ENCODE measurements at places on chromosomes 1 and 21.

DNA sequence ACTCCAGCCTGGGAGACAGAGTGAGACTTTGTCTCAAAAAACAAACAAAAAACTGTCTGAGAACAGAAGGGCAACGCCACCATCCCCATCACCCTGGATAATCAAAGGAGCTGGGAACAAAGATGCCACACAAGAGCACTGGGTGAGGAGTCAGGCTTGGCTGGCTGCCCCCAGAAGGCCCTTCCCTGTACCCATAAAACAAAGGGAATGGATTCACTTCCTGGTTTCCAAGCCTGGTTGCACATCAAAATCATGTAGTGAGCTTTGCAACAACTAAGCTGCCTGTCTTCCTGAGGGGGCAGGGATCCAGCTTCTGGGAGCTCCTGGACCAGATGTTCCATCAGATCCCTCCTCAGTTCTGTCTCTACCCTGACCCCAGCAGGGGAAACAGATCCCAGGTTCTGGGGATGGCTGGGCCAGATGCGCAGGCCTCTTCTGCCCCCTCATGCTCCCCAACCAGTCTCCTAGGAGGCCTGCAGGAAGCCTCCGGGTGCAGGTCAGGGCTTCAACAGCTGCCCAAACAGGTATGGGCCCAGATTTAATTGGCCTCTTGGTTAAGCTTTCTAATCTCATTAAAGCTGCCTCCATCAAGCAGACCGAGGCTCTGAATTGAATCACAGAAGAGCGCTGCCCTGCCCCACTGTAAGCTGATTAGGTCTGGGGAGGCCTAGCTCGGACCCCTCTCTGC lies 97.8 kb downstream of the MRPL37 start:
- no peak for DNase-seq

DNA sequence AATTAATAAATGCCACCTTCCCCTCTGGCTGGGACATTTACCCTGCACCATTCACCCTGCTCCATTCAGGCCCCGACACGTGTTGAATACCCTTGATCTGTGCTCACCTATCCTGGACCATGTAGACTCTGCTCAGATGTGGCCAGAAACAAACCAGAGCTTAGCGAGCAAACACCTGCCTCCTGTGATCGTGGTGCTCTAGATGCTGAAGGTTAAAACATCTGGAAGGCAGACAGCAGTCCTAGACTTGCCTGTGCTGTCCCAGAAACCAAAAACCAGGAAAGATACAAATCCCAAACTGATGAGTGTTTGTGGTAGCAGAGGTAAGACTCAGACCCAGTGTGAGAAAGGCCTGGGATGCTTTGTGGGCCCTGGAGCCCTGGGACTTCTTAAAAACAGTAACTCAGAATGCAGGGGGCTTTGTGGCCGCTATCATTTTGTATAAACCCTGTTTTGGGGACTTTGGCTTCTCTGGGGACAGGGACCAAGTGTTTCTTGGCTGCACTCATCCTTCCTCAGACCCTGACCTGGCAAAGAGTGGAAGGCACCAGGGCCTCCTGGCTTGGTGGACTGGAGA lies 99.6 kb downstream of the DMRTB1 start:
- DNase-seq = no peak

DNA sequence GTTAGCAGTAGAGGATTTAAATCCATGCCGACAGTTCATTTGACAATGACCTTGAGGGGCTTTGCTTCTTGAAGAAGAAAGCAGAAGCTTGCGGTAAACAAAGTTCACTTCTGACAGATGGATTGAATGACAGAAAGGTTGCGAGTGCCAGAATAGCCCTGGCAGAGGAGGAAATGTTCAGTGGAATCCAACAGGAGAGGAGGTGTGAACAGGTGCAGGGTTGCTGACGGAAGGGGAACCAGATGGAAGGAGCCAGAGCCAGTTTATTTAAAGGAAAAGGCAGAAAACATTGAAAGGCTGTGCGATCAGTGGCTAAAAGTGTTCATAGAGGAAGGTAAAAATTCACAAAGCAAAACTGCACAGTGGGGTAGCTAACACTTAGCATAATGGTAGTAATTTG lies 141.0 kb downstream of the SDCCAG8 start:
- no peak for DNase-seq

DNA sequence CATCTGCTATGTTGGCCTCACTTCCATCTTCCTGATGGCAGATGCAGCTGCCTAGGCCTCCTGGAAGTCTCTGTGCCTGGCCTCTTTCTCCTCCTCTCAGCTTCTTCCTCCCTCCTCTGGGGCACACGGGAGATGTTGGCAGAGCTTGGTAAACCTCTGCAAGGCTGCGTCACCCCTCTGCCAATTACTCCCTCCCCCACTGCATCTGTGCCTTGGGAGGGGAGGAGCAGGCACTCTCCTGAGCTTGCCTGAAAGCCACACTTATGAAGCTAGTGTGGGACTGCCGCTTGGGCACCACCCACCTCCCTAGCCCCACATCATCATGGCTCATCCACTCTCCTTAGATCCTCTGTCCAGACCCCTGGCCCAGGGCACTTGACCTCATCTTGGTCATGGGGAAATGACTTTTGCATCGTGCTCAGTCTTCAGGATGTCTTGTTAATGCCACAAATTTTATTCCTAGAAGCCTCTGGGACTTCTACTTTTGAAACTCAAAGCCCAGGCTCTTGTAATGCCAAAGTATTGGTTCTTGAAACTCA lies 7.3 kb upstream of the TMEM51 start:
- no peak for DNase-seq

GRCh38 chr1:101346419-101346818 lies 109.6 kb downstream of the S1PR1 start:
- no peak for DNase-seq

DNA sequence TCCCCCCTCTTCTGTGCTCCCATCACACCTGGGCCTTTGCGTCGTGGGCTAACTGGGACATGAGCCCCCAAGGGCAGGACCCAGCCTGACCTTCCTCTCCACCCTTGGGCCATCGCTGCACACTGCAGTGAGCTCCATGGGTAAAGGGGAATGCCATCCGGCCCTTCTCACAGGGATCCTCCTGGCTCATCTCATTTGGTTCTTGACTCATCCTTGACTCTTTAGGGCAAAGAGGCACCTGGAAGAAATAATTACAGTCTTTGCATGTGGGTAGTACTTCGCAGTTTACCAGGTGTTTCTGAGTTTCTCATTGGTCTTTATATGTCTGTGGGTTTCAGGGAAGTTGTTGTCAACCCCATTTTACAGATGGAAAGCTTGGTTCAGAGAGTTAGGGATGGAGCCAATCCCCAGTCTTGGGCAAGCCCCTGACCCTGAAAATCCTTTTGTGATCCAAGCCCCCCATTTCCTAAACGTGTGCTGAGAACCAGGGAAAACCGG lies 59.3 kb upstream of the ID3 start:
- DNase-seq = no peak

- no peak for DNase-seq
Observed at GRCh38 chr1:201633297-201633696, 94.4 kb downstream of the NAV1 start.

GRCh38 chr1:162035241-162035640 lies 11.6 kb upstream of the OLFML2B start:
- no peak for DNase-seq

- no peak for DNase-seq
Observed at GRCh38 chr1:84539972-84540371, 33.6 kb upstream of the GNG5 start.

DNA sequence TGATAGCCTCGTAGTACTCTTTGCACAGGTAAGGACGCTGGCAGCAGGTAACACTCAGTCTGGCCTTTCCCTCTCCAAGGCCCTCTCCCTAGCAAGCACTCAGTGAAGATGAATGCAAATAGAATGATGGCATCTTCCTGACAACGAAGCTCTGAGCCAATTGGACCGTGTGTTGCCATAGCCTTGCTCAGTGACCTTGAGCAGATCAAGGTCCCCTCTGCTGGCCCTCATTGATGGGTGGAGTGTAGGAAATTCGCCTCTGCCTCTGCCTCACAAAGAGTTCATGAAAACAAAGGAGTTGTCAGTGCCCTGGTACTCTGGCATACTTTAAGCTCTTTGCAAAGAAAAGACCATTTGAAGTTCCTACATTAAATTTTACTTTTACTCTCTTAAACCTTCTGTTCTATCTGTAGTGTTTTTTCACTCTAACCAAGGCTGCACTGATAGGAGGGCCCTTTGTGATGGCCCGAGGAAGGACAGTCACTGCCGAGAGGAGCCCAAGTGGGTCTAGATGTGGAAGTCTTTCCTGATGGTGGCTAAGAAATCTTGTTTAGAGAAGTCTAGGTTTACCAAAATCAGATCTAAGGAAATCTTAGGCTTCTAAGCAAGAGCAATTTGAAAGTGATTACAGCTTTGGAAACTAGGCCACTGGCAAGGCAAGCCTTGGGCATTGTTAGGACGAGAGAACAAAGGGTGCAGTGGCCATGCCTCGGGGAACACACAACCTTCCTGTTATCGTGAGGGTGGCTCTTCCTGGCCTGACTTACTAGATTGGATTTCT lies 38.2 kb downstream of the SMYD2 start:
- no peak for DNase-seq

GRCh38 chr1:196678510-196678884 lies 26.7 kb downstream of the CFH start:
- DNase-seq = no peak

DNA sequence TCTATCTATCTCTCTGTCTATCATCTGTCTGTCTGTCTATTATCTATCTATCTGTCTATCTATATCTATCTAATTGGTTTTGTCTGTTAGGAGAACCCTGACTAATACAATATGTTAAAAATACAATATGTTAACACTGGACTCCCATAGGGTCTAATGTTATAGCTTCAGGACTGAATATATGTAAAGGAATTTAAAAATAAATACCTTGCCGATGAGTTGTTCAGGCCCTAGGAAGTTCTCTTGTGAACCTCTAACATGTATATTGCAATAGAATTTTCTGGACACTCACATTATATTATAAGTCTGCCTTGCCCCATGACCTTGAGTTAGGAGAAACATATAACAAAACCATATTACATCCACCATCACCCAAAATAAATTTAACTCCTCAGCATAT lies 900.6 kb downstream of the NCAM2 start:
- DNase-seq = no peak

GRCh38 chr1:89070509-89070908 lies 5.5 kb upstream of the GBP1 start:
- no peak for DNase-seq

DNA sequence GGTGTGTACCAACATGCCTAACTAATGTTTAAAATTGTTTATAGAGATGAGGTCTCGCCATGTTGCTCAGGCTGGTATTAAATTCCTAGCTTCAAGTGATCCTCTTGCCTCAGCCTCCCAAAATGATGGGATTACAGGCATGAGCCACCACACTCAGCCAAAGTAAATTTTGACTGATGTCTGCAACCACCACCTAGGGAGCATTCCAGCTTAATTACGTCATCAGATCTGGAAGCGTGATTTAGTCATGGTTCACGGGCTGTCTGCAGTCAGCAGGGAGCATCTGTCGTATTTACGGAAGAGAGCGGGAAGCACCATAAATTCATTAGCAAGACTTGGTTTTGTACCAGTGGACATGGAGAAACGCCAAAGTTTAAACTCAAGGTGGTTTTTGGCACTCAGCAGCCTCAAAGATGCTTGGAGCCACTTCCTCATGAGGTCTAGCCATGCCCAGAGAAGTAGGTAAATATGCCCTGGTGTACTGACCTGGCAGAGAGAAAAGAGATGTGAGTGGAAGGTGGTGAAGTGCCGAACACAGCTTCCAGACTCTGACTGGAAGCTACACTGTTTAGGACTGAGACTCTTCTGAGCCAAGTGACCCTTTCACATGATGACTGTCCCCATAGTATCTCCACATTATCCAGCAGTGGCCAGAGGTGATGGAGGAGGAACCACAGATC lies 60.8 kb upstream of the SLC35F3 start:
- no peak for DNase-seq

- no peak for DNase-seq
Observed at GRCh38 chr1:160474392-160475242, 48.4 kb downstream of the SLAMF6 start.

GRCh38 chr1:221241157-221241556 lies 361.9 kb downstream of the HLX start:
- no peak for DNase-seq

GRCh38 chr1:245327360-245327759 lies 172.6 kb downstream of the KIF26B start:
- DNase-seq = no peak

GRCh38 chr1:157155658-157156057 lies 17.5 kb upstream of the ETV3 start:
- no peak for DNase-seq

GRCh38 chr1:94037392-94038229 lies 83.3 kb downstream of the ABCA4 start:
- DNase-seq = no peak

DNA sequence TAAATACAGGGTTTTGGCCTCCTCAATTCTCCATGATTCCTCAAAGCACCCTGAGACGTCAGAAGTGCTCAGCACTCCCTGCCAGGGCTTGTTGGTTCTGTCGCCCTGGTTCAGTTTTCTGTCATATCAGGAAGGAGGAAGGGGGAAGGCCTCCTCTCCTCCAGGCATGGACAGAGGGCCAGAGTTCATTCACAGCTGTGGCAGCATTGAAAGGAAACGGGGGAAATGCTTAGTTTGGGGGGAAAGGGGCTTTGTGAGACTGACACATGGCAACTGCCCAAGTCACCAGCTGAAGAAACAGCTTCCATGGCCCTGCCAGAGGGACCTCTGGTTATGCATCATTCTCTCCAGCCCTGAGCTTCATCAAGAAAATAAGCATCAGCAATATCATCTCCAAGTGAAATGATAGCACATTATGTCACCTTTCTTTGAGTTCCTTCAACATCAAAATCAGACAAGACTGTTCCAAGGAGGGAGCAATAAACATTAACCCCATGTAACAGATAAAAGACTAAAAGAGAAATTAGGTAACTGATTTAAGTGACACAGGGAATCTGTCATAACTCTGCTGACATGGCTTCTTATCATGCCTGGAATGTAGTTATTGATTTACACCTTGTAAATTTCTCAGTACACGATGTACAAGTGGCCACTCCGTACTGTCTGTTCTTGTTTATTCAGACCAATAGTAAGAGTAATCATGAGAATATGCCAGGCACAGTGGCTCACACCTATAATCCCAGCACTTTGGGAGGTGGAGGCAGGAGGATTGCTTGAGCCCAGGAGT lies 103.2 kb upstream of the SLC25A33 start:
- DNase-seq = no peak

DNA sequence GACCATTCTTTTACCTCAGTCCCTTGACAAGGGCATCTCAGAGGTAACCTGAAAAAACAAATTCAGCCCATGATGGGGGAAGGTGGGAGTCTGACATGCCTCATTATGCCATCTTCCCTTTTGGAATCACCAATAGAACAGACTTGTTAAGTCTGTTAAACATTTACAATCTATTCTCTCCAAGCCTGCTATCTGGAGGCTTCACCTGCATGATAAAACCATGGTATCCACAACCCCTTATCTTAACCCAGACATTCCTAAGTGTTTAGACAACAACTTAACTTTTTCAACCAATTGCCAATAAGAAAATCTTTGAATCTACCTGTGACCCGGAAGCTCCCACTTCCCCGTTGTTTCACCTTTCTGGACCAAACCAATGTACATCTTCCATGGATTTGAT lies 233.0 kb upstream of the CACYBP start:
- no peak for DNase-seq
